Stimulated activated CD4-positive, alpha-beta T cell treated with anti-CD3 and anti-CD28 coated beads, Interleukin-1b, Interleukin-23, amount 100 ng/mL, for 48 hours (primary cell): ENCODE measurements at places on chromosomes 5 and 9.

- no peak for DNase-seq
Observed at GRCh38 chr9:36298566-36298965, 40.3 kb upstream of the GNE start.

DNA sequence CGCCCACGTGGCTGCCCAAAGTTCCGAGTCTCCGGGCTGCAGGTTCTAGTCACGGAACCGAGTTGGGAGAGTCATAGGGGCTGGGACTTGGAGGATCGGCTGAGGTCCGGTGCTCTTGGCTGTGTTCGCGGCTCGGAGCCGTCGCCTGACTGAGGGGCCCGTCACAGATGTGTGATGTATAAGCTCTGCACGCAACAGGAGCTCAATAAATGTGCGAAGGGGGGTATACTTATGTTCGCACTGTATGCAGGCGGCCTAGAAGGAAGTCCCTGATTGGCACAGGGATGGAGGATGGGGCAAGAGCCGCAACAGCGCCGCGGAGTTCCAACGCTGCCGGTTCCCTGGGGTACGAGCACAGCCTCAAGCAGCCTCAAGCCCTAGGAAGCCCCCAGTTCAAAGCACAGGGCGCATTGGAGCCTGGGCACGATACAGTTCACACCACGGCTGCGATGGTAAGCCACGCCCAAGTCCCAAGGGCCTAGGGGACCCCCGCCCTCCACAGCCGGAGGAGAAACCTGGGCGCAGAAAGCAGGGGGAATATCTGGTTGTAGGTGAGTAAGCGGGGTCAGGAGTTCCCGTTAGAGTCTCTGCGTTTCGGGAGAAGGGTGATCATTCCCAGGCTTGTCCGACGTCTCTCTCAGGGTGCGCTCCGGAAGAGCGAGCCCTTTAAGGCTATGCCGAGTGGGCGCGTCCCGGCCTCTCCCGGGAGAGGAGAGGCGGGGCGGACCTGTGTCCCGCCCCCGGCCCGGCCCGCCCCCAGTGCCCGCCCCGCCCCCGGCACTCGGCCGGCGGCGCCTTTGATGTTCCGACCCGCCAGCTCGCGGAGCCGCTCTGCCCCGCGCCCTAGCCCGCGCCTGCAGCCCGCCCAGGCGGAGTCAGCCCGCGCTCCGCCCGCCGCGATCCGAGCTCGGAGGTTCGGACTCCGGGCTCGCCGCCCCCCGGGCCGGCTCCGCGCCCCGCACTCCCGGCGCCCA is at the start of gene TCF7:
TCF7 (plus strand) TSS at position 780 of the 974 bp plus-strand sequence. CDS start 226 bp downstream, outside the sequence.
- DNase-seq: peak; percentile 72

- DNase-seq: no peak
Observed at GRCh38 chr9:18666348-18666747, 192.4 kb downstream of the ADAMTSL1 start.

DNA sequence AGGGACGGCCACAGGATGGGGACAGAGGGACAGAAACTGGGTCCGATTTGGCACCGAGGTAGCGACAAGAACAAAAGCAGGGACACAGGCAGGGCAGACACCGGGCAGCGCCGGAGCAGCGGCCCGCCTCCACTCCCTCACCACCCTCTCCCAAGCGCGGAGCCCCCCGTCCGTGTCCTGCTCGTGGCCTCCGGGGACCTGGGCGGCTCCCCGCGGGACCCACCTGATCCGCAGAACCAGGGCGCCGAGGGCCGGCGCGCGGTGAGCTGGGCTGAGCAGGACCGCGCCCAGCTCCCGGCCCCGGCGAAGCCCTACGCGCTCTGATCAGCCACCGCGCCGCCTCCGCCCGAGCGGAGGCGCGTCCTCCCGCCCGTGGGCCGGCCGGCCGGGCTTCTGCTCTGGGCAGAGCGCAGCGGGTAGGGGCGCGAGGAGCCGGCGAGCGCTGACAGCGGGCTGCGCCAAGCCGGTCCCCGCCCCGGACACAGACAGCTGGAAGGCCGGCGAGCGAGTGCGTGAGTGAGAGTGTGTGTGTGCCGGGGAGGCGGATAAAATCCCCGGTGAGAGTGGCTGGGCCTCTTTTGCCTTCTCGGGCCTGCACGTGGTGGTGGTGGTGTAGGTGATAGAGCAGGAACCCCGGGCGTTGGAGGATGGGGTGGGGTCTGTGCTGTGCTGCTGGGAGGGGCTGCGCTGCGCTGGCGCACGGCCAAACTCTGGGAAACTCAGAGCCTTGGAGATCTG is at the start of gene GGTA1:
GGTA1 (minus strand) TSS at position 418 of the 738 bp plus-strand sequence. CDS start 31,922 bp downstream, outside the sequence.
- DNase-seq: no peak

GRCh38 chr5:173733021-173733420 is 116.6 kb upstream of the BOD1 start:
- DNase-seq: no peak

GRCh38 chr5:431001-431710 is 11.8 kb upstream of the EXOC3 start:
- DNase-seq: peak; percentile 46
